Nucleus accumbens (tissue), 56 donors: ENCODE measurements at places on chromosomes 3 and 15.

- DNase-seq = no peak
Measured at GRCh38 chr3:17213102-17213501, 328.3 kb downstream of the PLCL2 start.

DNA sequence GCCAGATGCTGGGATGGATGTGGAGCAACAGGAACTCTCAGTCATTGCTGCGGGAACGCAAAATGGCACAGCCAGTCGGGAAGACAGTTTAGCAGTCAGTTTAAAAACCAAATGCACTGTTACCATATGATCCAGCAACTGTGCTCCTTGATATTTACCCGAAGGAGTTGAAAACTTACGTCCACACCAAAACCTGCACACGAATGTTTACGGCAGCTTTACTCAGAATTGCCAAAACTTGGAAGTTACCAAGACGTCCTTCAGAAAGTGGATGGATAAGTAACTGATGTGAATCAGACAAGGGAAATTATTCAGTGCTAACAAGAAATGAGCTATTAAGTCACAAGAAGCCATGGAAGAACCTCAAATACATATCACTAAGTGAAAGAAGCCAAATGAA is 36.1 kb upstream of the SLC41A3 start:
- no peak for DNase-seq

DNA sequence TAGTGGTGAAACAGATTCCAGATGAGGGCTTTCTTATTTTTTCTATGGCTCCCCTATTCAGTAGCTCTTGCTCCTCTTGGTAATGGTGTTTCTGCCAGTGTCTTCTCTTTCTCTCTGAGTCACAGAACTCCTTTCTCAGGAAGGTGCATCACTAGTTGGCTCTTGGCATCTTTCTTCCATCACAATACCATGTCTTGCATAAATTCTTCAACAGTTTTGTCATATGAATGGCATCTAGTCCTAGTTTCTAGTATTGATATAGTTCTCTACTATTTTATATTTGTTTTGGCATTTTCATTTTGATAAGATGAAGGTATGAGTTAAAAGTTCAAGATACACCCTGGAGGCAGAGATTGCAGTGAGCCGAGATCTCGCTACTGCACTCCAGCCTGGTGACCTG is 51.0 kb downstream of the REC114 start:
- no peak for DNase-seq

DNA sequence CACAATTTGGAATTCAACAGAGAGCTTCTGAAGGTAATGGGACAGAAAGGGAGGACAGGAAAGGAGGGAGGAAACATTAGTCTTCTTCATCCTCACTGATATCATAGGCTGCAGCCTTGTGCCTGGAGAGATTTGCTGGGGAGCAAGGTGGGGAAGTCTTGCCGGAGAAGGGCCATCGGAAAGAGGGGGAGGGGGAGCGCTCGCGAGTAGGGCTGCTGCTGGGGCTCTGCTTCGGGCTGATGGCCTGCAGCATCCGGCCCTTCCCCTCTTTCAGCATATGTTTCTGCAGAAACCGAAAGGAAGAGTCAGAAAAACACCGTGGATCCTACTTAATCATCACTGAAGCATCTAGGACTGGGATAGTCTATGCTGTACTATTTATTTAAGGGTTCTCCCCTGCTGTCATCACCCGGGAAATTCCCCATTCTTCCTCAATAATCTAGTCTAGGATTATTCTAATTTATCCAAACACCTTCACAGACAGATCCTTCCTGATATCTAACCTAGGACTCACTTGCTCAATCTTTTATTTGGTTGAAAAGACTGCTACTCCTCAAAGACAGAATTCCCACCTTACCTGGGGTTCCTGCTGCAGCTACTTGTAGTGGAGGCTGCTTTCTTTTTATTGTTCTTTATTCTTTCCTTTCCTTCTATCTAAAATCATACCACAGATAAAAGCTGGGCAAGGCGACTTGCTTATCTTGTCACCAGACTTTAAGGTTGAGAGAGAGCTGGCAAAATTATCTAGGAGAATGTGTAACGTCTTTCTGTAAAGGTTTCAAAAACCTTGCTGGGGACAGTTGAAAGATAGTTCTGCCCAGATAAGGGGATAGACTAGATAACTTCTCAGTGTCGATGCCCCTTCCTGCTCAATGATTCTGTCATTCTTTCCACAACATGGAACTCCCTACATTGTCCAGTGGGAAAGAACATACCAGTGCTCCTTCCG is 22.6 kb downstream of the SLC51A start:
- DNase-seq = no peak

DNA sequence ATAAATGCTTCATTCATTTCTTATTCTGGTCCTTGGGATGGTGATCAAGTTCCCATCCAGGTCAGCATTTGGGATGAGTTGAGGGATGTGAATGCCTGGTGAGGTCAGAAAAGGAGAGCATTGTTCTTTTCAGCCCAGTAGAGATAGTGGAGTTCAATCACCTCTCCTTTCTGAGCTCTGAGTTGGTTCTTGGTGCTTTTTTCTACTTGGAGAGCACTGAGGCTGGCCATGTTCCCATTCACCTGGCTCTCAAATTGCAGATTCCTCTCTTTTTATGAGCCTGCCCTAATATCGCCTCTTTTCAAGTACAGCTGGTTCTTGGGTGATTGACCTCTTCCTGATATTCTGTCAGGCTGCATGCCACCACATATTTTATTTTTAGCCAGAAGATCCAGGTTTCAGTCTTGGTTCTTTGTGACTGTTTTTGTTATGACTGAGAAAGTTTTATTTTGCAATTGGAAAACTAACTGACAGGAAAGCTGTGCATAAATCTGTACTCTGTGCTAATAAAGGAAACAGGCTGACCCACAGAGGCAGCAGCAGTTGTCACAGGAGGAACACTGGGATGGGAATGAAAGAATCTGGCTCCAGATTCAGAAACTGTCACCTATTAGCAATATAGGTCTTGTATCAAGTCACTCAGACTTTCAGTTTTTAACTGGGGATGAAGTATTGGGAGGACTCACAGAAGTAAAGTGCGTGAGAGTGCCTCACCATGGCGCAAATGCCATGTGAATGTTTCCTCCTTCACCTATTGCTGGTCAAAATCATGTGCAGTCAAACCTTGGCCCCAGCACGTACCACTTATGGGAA is 10.7 kb downstream of the AQP9 start:
- no peak for DNase-seq
